ENCODE measurements at places on chromosomes 6 and 20.

DNA sequence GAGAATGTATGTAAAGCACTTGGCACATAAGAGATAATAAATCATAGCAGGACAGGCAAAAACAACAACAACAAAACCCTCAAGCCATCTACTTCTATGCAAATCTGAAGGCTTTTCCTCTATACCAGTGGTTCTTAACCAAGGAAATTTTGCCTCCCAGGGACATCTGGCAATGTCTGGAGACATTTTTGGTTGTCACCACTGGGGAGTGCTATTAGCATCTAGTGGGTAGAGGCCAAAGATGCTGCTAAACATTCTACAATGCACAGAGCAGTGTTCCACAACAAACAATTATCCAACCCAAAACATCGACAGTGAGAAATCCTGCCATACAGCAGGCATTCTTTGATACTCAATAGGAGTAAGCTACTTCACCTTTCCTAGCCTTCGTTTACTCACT, 28.2 kb downstream of the NDRG3 start:
- DNase-seq = no peak

GRCh38 chr6:232982-233640, 59.2 kb upstream of the DUSP22 start:
- DNase-seq = no peak

DNA sequence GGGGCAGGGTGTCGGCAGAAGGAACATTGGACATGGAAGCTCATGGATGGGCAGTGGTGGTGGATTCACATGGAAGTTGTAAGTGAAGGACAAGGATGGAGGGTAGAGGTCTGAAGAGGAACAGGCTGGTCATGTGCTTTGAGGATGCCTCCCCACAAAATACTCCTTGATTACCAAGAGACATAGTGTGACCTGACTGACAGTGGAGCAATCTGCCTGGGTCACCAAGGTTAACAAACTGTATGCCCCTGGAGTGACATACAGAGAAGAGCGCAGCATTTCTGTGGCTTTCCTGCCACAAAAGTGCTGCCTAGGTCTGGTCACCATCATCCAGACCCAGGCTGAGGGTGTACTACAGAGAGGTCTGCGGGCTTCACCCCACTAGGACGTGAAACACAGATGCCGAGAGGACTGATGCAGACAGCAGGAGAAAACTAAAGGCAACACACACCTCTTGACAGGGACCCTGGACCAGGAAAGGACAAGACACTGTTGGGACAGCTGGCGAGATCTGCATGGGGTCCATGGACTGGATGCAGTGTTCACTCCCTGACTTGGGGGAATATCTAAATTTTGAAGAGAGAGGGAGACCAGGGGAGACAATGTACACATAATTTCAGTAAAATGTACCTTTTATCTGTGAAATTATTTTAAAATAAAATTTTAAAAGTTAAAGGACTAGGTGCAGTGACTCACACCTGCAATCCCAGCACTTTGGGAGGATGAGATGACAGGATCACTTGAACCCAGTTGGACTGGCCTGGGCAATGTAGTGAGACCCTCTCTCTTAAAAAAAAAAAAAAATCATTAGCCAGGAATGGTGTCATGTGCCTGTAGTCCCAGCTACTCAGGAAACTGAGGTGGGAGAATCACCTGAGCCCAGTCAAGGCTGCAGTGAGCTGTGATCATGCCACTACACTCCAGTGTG, 64.9 kb downstream of the CSE1L start:
- DNase-seq = no peak

DNA sequence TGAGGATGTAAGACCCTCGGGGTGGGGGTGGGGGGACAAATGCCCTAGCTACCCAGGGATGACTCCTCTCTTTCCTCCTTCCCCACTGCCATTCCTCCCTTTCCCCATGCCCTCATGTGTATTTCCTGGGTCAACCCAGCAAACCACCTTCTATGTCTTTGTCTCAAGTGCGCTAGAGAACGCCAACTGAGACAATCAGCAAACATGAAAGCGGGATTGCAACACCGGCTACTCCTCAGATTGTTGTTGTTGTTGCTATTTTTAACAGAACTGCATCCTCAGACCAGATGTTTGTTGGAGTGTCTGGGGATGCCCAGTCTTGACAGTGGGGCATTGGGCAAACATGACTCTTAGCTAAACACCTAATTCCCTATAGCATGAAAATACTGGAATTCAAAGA, 39.3 kb upstream of the HIVEP1 start:
- peak; percentile 32 for DNase-seq

GRCh38 chr6:11208854-11209253, 23.6 kb downstream of the NEDD9 start:
- DNase-seq = no peak

GRCh38 chr6:36025932-36026327, 1.5 kb upstream of the SLC26A8 start:
- no peak for DNase-seq

GRCh38 chr6:155075930-155076695, 81.0 kb downstream of the TIAM2 start:
- DNase-seq = no peak

DNA sequence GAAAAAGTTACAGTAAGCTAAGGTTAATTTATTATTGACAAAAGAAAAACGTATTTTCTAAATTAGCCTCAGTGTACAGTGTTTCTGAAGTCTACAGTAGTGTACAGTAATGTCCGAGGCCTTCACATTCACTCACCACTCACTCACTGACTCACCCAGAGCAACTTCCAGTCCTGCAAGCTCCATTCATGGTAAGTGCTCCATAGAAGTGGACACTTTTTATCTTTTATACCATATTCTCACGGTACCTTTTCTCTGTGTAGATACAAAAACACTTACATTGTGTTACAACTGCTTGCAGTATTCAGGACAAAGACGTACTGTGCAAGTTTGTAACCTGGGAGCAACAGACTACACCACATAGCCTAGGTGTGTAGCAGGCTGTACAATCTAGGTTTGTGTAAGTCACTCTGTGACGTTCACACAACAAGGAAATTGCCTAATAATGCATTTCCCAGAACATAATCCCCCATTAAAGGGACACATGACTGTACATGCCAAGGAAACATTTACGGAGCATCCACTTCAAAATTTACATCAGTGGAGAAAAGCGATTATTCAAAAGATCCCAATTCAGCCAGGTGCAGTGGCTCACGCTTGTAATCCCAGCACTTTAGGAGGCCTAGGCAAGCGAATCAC, 133.4 kb downstream of the BANF2 start:
- peak; percentile 14 for DNase-seq

DNA sequence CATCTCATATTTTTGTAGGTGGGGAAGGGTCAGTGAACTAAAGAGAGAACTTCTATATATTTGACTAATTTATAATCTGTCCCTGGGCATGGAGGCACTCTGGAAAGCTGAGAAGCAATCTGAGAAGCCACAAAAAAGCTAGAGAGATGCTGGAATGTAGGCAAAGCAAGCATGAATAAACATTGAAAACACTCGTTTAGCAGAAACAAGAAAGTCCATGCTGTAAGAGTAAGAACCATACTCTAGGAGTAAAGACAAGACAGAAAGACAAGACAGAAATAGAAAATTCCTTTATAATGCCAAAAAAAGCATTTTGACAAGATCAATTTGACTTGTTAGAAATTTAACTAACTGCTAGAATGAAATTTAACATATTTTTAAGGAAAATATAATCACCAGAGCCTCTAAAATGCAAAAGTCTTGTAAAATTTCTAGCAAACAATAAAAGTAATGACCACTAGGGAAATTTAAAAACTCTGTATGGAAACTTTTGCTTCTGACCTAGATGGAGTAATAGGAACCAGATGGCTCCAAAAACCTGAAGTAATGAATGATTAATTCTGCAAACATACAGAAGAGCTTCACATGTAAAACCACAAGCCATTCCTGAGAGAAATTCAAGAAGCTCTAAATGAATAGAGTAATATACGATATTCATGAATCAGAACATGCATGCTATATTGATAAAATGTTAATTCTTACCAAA, 625.7 kb upstream of the PTCHD4 start:
- no peak for DNase-seq

GRCh38 chr6:40399888-40400457, 187.2 kb downstream of the LRFN2 start:
- DNase-seq = no peak

DNA sequence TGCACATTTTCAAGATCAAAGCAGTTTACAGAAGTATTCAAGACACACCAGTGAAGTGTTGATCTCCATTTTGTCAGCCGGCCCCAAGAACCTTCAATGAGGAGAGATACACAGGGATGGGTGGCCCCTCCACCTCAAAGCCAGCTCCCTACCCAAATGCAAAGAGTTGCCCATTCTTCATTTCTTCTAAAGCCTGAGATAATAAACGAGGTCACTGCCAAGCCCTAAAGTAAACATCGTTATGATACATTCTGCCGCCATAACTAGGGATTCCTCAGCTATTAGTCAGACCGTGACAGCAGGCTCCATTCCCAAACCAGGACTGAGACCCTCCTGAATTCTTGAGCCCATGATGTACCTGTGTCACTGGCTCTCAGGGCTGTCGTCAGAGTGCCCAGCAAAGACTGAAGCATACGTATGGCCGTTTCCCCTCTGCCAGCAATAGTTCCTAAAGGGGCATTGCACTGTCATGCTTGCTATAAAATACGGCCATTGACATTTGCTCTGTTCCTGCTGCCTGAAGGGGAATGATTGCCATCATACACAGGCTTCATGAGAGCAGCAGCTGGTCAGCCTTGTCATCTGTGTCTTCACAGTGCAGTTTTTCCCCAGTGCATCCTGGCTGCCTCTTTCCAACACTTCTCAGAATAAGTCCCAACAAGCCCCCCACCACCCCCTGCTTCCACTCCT, 41.7 kb downstream of the ISM1 start:
- no peak for DNase-seq

DNA sequence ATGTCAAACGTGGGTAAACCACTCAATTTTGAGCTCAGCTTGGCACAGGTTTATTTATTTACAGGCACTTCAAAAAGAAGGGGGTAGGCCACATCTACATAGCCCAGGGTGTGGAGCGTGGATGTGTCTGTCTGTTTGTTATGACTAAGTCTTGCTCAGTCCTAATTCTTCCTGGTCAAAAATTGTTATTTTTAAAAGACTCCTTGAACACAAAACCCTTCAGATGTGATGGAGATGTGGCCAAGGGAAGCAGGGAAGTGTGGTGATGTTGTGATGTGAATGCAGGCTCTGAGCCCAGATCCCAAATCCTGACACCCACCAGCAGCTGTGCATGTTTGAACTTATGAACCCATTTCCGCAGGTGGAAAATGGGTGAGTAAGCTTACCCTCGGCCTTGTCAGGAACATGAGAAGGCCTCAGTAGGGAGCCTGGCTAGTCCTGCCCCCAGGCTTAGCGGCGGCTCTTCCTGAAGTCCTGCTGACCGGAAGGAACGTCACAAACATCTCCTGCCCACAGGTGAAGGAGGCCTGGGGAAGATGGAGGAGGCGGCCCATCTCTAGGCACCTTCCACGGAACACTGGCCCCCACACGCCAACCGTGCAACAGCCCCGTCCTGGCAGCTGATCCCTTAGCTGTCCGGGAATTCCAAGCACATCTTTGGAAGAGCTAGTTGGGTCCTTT, 119.7 kb downstream of the MYLK4 start:
- DNase-seq = no peak

DNA sequence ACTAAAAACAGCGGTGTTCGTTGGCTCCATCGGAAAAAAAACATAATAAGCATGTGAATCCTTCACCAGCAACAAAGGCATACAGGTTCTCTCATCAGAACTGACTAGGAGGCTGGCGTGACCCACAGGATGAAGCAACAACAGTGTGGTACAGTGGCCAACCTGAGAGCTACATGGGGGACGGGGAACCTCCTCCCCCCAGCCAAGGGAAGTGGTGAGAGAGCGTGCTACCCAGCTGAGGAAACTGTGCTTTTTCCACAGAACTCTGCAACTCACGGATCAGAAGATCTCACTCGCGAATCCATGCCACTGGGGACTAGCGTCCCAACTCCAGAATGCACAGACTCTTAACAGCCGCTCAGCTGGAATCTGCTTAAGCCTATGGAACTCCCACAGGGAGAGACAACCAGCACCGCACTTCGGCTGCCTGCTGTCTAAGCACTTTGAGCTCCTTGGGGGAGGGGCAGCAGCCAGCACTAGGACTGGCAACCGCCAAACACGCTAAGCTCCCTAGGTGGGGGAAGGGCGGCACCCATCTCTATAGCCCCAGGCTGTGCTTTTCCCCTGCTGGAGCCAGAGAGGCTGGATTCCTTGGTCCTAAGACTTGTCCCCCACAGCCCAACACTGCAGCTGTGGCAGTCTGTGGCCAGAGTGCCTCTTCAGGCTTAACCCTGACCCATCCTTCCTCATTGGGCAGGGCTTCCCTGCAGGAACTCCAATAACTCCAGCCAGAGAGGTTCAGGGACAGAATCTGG, 538.3 kb upstream of the BTBD3 start:
- DNase-seq = peak; percentile 73

GRCh38 chr6:125008957-125009356, 46.7 kb downstream of the RNF217 start:
- DNase-seq = no peak

DNA sequence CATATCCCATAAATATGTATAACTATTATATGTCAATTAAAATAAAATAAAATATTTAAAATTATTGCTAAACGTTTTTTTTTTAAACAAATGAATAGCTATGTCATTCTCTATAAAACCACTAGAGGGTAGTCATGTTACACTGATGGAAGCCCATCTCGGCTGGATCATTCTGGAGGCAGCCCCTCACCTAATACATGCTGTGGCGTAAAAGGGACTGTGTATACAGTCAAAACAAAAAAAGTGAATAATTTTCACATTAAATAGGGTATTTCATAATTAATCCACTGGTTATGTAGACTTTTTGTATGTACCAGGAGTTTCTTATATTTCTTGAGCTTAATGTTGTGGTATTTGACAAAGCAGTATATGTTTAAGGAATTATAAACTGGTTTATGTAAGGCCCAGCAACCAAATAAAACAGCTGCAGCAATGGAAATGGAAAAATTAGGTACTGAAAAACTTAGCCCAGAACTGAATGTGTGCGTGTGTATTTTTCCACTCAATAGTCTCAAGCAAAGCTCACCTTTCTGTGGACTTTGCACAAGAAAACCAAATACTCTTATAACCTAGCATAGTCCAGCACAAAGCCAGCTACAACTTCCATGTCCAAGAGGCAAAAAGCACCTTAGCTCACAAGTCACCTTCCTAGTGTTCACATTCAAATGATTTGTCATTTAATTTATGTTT, 81.7 kb downstream of the COL9A1 start:
- DNase-seq = no peak

DNA sequence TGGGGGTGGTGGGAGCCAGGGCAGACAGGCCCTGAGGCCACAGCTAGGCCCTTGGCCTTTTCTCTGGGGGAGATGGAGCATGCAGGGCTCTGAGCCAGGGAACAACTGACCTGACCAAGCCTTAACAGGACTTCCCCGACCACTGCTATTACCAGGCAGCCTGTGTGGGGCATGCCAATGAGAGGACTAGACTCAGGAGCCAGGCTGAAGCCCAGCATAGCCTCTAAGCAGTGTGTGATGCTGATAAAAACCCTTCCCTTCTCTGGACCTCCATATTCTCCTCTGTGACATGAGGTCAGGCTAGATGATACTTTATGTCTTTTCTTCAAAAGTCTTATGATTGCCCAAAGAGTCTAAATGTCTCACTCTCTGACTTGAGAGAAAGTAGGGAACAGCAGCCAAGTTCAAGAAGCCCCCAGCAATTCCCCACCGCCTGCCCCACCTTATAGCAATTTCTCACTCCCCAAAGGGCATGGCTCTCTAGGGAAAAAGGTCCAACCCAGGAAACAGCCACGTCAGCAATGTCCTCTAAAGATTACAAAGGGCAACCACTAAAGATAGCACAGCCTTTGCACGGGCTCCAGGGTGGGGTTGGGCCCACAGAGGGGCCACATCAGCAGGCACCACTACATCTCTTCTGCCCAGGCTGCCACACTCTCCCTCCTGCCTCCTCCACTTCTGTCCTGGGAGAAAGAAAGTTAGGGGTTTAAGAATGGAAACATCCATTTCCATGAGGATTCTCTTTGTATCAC, 71.3 kb downstream of the TRERF1 start:
- no peak for DNase-seq

Data from MV-4-11 (cell line).